ENCODE measurements at places on chromosomes 7 and 10.

- no peak for DNase-seq
Observed at GRCh38 chr7:14767716-14768425, 134.7 kb downstream of the DGKB start.

- no peak for DNase-seq
Observed at GRCh38 chr7:46168671-46169383, 247.8 kb upstream of the IGFBP3 start.

DNA sequence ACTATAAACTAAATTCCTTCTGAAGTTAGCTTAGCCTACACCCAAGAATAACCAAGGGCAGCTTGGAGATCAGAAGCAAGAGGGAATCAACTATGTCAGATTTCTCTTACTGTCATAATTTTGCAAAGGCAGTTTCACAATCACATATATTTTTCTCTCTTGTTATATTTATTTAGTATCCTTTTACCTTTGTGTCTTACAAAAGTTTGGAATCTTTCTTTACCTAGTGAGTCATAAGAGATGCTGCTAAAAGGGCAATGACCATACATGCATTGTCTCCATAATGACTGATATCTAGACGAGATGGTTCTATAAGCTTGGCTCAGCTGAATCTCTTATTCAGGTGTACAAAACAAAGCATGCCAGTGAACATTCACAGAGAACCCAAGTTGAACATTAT, 61.1 kb downstream of the PPP1R17 start:
- no peak for DNase-seq

DNA sequence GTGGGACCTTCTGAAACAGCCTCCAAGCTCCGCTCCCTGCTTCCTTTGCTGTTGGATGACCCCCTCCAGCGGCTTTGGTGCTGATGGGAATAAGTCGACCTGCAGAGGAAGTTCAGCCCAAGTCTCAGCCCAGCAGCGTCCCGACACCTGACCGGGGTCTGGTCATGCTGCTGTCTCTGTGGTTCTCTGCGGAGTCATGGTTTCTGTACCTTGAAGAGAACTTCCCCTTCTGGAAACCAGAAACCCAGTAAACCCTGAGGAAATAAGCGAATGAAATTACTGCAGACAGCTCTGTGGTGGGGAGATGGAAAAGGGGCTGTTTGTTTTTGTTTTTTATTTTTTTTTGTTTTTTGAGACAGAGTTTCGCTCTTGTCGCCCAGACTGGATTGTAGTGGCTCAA, 18.3 kb upstream of the ZNF12 start:
- DNase-seq: no peak

GRCh38 chr10:44982496-44982895, 3.9 kb upstream of the DEPP1 start:
- DNase-seq: no peak

DNA sequence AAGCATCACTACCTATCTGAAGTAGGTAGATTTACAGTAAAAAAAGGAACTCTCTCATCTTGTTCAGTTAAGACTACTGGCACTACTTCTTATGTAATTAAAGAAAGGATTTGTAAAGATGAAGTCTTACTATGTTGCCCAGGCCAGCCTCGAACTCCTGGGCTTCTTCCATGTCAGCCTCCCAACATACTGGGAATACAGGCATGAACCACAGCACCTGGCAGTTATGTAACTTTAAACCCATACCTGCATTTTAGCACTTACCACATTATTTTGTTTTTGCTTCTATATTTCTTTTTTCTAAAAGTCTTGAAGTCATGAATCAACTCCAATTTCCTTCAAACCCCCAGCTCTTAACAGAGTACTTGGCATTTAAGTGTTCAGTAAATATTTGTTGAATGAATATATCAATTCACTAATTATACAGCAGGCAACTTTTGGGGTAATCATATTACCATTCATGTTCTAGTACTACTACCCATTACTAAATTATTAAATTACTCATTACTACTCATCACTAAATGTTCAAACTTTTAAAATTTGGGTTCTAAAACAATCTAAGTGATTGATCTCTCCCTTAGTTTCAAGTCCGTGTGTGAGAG, 31.6 kb upstream of the CCDC71L start:
- no peak for DNase-seq

GRCh38 chr7:103765901-103766300, 223.6 kb downstream of the RELN start:
- DNase-seq: no peak

DNA sequence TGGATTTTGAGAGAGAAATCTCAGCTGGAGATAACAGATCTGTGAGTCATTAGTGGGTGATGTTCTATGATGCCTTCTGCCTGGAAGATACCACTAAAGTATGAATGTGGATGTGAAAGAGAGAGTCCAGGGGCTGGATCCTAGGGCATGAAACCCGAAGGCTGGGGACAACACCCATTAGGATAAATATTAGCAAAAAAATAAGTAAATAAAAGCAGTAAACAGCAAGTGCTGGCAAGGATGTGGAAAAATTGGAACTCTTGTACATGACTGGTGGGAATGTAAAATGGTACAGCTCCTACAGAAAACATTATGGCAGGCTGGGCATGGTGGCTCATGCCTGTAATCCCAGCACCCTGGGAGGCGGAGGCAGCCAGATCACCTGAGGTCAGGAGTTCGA, 16.6 kb upstream of the MGMT start:
- no peak for DNase-seq

- no peak for DNase-seq
Observed at GRCh38 chr10:48291190-48291589, 15.3 kb upstream of the MAPK8 start.

GRCh38 chr7:343227-343822, 53.4 kb downstream of the FOXL3 start:
- DNase-seq: no peak

DNA sequence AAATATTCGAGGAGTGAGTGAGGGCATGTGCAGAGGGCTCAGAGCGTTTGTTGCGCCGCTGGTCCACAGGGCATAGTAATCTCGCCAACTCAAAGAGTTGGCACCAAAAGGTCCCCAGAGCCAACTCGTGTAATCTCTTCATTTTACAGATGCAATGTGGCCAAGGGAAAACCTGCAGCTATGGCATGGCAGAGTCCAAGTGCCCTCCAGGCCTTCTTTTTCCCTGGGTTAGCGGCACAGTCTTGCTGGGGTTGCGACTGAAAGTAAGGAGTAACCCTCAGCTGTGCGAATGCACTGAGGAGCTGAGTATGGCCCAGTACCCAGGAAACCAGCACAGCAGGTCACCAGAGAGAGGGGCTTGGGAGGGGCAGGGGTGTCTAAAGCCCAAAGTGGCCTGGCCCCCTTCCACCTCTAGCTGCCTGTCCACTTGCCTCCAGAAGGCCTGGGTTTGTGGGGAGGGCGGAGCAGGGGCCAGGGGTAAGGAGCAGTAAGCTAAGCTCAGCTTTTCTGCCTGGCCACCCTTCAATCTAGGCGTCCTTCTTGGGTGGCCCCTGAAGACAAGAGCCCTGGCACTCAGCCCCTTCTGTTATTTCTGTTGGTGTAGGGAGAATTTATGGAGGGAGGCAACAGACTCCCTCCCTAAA, 3.3 kb upstream of the GAD2 start:
- no peak for DNase-seq

- DNase-seq: no peak
Observed at GRCh38 chr7:84176716-84177115, 17.9 kb downstream of the SEMA3A start.

GRCh38 chr7:102860351-102860811, 52.4 kb upstream of the LRRC17 start:
- DNase-seq: no peak

DNA sequence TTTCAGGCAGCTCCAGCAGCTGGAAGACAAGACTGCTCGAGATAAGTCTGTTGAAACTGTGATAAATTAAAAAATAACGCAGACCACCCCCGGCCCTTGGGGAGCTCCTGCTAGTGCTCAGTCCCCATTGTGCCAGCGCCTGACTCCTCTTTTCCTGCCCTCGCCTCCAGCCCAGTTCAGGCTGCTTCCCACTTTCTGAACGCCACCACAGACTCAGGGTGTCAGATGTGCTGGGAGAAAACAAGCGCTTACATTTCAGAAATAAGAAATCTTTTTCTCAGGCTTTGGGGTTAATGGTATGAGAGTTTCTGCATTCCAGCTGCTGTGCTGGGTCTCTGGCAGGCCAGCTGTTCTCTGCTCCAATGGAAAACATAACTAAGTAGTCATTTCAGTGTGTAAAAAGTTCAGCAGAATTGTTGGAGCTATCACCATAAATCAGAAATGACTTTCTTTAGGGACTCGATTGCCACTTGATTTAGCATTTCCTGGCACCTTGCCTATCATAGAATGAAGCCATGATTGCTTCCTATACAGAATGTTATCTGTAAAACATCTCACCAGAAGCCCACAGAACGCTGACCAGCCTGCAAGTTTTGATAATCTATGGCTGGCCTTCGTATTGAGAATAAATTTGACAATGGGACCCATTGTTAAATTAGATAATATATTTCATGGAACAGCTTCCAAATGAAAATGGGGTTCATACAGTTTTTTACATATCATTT, 257.0 kb upstream of the ZNF32 start:
- DNase-seq: no peak

- no peak for DNase-seq
Observed at GRCh38 chr7:116265881-116266280, 55.5 kb downstream of the TES start.

GRCh38 chr10:78944723-78945312, 123.9 kb upstream of the ZMIZ1 start:
- no peak for DNase-seq

GRCh38 chr10:114173603-114173920, 441 bp downstream of the CCDC186 start:
- DNase-seq: no peak

Measured in NCI-H1417 (cell line).